H1 (cell line): ENCODE measurements at places on chromosomes 16 and 17.

GRCh38 chr17:51685287-51685909, 425.1 kb downstream of the UTP18 start:
- no peak for DNase-seq

DNA sequence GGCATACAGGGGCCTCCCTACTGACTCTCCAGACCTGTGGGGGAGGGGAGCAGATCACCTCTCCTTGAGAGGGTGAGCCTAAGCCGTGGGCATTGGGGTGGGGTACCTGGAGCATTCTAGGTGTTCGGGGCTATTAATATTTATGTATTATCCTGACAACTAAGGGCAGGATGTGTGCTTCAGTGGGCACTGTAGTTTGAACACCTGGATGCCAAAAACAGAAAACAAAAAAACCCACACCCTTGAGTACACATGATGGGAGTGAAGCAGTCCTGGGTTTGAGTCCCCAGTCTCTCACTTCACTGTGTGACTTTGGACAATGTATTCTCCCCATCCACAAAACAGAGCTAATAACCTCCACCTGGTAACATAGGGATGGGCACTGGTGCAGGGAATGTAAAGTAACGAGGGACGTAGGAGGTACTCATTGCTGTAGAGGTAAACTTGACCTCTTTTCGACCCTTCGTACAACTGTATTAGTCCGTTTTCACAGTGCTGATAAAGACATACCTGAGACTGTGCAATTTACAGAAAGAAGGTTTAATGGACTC, 257.8 kb downstream of the CPPED1 start:
- DNase-seq = no peak

DNA sequence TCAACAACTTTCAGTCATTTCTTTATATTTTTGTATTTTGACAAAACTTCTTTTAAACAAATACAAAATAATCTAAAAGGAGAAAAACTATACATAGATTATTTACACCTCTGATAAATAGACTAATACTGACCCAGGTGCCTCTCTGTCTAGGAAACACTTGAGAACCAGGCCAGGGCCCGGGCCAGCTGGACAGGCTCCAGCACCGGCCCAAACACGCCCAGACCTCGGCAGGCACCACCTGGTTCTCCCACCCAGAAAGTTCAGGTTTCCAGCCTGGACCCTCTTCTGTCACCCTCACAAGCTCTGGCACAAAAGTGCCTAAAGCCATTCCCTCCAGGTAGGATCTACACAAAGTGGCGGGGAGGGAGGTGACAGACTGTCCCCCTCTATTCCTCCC, 97.0 kb upstream of the DNAH17 start:
- DNase-seq = no peak

DNA sequence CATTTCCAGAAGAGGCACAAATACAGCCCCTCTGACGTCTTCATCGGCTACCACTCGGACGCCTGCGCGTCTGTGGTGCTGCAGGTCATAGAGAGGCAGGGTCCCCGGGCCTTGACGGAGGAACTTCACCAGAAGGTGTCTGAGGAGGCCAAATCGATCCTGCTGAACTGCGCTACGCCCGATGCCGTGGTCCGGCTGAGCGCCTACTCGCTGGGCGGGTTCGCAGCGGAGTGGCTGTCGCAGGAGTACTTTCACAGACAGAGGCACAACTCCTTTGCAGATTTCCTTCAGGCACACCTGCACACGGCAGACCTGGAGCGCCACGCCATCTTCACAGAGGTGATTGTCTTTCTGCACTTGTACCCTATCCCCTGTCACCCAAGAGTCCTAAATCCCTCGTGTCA, 67.0 kb upstream of the ENDOV start:
- DNase-seq = no peak
